ENCODE measurements at places on chromosomes 3 and 15.

GRCh38 chr3:67064105-67064504, 66.0 kb downstream of the KBTBD8 start:
- DNase-seq = peak; percentile 14

DNA sequence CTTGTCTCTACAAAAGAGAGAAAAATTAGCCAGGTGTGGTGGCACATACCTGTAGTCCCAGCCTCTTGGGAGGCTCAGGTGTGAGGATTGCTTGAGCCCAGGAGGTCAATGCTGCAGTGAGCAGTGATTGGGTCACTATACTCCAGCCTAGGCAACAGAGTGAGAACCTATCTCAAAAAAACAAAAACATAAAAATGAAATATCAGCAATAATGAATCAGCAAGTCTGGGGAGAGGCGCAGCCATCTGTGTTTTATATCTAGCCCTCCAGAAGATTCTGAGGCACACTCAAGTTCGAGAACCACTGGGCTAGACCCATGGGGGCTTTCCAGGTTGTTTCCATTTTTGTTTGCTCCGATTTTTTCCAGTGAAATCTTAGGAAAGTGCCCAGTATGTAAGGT, 88.1 kb upstream of the BCL6 start:
- DNase-seq = no peak

DNA sequence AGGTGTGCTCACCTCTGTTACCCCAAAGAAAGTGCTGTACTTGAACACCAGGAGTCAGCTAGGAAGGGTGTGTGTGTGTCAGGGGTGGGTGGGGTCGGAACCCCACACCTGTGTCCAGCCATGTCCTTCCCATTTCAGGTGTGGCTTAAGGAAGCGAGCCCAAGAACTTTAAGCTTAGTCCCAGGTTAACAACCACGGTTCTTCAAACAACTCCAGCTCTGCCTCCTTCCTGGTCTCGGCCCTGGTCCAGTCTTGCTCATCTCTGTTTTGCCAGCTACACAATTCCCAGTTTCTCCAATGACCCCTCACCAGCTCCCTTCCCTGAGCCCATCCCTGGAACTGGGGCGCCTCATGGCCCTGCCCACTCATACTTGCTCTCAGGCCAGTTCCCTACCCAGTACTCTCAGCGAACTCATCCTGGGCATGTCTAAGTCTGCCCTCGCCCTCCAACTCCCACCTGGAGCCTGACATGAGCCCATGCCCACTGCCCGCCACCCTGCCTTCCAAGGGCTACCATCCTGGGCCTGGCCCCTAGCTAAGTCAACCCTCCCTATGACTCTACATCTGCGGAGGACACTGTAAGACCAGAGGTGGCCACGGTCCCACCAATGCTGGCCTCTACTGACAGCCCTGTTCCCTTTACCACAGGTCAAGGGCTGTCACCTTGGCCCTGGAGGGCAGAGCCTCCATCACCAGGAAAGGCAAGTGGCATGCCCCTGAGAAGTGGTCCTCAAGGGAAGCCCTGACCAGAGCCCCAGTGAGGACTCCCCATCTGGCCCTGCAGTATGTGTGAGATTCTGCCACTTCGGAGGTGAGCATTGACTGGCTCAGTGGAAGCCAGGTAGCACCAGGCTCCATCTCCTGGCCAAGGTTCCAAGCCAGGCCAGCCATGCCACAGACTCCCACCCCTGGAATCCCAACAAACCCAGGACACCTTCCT, 9.2 kb downstream of the POC1A start:
- no peak for DNase-seq

DNA sequence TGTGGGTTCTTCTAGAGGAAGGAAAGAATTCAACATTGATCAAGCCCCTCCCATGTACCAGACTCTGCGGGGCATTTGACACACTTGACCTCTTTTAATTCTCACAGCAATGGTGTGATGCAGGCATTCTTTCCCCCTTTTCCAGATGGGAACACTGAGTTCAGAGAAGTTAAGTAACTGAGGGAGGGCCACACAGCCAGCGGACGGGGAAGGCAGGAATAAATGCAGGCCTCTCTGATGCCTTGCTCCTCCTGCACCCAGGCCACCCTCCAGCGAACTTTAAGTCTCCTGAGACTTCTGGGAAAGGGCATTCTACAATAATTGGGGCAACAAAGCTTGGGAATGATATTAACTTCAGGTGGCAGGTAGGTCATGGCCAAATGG, 227.4 kb downstream of the UACA start:
- no peak for DNase-seq

- no peak for DNase-seq
These were observed 55.4 kb upstream of the ARHGEF3 start for GRCh38 chr3:56857178-56857577.

- DNase-seq = no peak
These were observed 148.3 kb downstream of the SMAD6 start for GRCh38 chr15:66850078-66850991.

DNA sequence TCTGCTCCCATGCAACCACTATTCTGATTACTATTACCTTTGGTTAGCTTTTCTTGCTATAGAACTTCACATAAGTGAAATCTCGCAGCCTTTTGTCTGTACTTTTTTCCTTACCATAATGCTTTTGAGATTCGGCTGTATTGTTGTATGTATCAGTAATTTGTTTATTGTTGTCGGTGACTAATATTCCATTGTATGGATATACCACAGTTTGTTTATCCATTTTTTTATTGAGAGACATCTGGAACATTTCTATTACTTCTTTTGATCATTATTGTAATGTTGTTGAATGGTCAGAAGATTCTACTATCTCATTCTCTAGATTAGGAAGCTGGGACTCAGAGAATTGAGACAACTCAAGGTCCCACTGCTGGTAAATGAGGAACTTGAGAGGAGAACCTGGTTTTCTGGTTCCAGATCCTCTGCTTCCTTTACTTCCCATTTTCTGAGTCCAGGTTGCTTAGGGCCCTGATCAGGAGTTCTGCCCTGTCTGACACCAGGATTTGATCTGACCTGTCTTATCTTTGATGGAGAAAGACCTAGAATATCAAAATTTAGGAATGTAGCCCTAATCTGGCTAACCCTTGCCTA, 18.2 kb upstream of the SPTSSB start:
- no peak for DNase-seq

- DNase-seq = peak; percentile 94
These were observed 61.1 kb downstream of the XXYLT1 start for GRCh38 chr3:195209847-195210265.

- DNase-seq = no peak
These were observed 778.5 kb downstream of the MECOM start for GRCh38 chr3:168885028-168885427.

DNA sequence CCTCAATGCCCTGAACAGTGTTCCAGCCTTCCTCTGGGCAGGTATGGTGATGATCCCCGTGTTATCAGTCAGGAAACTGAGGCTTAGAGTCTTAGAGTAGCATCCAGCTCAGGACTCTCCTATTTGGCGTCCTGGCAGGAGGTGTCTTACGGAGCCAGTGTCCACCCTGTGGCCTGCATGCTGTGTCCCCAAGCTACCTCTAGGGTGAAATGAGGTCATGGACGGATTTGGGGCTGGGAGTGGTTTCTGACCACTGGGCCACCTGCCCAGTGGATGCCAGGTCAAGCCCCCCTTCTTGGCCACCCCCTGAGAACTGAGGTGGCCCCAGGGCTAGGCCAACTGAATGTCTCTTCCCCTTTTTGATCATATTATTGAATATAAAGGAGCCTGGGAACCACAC, 27.2 kb upstream of the SLC6A6 start:
- DNase-seq = no peak

Measured in muscle of leg (tissue), 16 donors.